T-helper 17 cell (primary cell): ENCODE measurements at places on chromosomes 5 and 9.

GRCh38 chr9:80028501-80028900 is 456.7 kb downstream of the TLE4 start:
- H3K4me1 ChIP-seq, result no peaks in the 10 kb centered on the region
- no peak overlapping the region for H3K4me3 ChIP-seq
- peaks cover 4% of the 10 kb centered on the region for H3K27me3 ChIP-seq
- no peak overlapping the region for H3K27ac ChIP-seq

- H3K4me1 ChIP-seq, result peaks cover 20% of the 10 kb centered on the region
- H3K36me3 ChIP-seq, result no peaks in the 10 kb centered on the region
- H3K27ac ChIP-seq, result no peak overlapping the region
Observed at GRCh38 chr5:61468483-61468865, 136.4 kb downstream of the ZSWIM6 start.

GRCh38 chr5:125894383-125894782 is 528.8 kb upstream of the GRAMD2B start:
- H3K27ac ChIP-seq, result no peak overlapping the region
- no peak for DNase-seq
- H3K27me3 ChIP-seq, result no peaks in the 10 kb centered on the region
- no peaks in the 10 kb centered on the region for H3K36me3 ChIP-seq
- no peaks in the 10 kb centered on the region for H3K4me1 ChIP-seq

GRCh38 chr9:87708546-87708945 is 17.4 kb upstream of the CTSL start:
- H3K27ac ChIP-seq, result no peak overlapping the region
- H3K27me3 ChIP-seq, result no peaks in the 10 kb centered on the region
- no peak for DNase-seq
- peaks cover 36% of the 10 kb centered on the region for H3K4me1 ChIP-seq

DNA sequence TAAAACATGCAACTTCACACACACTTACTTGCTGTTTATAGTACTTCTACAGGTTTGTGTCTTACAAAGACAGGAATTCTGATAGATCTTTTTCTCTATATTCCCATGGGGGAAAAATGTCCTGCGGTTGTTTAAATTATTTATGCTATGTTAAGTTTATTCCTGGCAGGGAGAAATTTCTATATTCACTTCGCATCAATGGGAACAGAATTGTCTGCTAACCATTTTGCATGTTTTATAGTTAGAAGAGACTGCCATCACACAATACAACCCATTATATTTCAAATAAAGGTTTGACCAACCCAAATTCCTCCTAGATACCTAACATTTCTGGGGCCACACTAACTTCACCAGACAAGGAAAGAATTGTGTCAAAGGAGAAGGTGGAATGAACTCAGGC is 110.0 kb upstream of the PRR16 start:
- H3K27me3 ChIP-seq, result no peaks in the 10 kb centered on the region
- no peak for DNase-seq
- no peaks in the 10 kb centered on the region for H3K36me3 ChIP-seq
- no peak overlapping the region for H3K27ac ChIP-seq
